ENCODE measurements at places on chromosomes 6 and 20.

- no peak for DNase-seq
Observed at GRCh38 chr6:135465307-135465706, 32.2 kb downstream of the AHI1 start.

GRCh38 chr6:79246891-79247290 lies 12.4 kb upstream of the HMGN3 start:
- no peak for DNase-seq

DNA sequence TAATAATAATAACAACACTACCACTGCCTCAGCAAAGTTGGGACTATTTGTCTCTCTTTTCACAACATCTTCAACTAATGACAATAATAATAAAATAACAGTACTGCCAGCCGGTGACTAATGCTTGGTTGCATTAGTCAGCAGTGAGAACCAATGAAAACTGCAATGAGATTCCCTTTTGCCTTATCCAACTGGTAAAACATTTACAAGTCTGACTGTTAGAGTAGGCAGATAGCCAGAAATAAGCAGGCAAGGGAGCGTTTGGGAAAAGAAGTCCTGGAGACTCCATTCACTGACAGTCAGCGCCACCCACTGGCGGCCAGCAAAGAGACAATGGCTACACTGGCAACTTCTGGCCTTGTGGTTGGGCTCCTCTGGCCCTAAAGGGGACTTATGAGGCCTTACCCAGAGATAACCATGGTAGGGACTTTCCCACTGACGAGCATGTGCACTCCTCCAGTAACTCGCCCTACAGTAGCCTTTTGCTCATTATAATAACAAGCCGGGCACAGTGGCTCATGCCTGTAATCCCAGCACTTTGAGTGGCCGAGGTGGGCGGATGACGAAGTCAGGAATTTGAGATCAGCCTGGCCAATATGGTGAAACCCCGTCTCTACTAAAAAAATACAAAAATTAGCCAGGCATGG lies 3.4 kb upstream of the NSFL1C start:
- DNase-seq = no peak

DNA sequence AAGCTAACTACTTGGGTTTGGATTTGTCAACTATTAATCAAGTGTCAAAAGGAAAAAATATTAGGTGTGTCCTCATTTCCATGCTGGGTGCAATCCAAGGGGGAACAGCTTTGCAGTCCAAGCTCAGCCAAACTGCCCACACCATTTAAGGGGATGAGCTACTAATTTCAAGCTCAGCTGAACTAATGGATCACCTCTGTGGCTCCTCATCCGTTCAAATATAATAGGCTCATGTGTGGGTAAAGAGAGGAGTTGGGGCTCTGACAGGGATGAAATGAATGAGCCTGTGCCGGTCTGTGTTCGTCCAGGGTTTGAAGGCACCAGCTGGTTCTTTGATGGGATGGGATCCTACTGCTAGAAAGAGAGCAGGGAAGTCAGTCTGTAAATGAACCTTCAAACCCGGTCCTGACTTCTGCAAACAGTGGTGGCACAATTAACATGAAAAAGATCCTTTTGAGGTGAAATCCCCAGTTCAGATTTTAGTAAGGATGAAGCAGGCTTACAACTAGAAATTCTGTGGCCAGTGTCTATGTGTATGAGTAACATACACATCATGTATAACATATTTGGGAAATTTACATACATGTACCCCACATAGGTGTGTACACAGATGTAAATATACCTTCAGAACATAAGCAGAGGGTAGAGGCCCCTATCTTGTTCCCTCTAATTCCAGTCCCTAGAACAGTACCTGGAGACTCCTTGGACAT lies 41.9 kb downstream of the TTI1 start:
- no peak for DNase-seq

DNA sequence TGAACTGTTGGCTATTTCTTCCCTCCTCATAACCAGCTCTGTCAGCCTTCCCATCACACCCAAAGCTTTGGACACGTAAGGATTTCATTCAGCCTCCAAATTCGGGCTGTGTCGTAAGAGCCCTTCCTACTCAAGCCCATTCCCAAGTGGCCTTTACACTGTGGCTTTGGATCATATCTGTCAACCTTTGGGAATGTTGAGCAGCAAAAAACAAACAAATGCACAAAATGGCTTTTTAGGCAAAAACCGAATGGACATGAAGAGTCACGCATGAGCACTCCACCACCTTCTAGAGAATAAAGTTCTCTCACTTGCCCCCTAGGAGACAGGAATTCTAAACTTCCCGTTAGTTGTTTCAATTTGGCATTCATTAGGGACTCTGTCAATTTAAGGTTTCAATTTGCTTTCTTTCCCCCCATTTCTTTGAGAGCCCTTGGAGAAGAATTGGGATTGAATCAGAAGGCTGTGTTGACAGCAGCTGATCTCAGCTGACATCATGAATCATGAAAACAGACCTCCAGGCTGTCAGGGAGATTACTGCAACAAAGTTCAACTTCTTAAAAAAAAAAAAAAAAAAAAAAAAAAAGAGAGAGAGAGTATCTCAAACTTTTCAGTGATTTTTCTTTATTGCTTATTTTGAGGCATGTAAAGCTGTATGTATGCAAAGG lies 110.3 kb downstream of the BCAS1 start:
- no peak for DNase-seq

DNA sequence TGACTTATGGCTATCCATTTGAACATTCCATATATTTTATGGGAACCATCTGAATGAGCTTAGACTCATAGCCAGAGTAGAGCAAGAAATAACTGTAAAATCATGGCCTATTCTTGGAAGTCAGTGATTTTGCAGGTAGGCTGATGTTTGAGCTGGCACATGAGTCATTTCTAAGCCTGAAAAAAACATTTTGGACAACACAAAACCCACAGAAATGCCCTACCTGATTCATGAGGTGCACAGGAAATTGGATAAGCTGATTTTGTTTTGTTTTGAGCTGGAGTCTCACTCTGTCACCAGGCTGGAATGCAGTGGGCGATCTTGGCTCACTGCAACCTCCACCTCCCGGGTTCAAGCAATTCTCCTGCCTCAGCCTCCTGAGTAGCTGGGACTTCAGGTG lies 443.0 kb downstream of the PKHD1 start:
- no peak for DNase-seq

All from stimulated activated CD8-positive, alpha-beta memory T cell treated with anti-CD3 and anti-CD28 coated beads, Interleukin-4, amount 100 ng/mL, for 1 hour (primary cell).